ENCODE measurements at places on chromosomes 12 and 14.

- DNase-seq = no peak
These were observed 312.3 kb downstream of the RAD51B start for GRCh38 chr14:68131907-68132306.

DNA sequence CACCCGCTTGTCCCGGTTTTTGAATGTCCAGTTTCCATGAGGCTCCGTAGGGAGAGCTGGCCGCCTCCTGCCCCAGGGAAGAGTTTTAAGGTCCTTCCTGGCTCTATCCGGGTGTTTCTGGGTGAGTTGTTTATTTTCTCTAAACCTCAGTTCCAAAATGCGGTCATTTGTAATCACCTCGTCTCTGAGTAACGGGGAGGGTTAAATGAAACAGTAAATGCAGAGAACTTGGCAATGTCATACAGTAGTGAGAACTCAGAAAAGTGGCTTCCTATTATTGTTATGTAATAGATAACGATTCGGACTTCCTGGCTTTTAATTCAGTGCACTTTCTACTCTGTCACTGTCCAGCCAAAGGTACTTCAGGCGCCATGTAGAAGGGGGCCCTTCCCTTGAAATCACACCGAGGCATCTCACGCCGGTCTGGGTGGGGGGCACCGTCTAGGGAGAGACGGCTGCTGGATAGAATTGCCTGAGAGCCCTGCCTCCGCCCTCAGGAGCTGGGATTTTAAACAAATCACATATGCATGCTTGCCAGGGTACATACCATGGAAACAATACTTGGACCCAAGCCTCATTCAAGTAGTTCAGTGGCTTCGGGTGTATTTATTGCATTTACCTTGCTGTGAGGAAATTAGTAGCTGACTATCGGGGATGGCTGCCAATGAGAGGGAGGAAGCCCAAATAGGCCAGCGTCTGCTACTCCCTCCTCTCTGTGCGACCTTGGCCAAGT is 26.4 kb downstream of the NOS1 start:
- no peak for DNase-seq

- no peak for DNase-seq
These were observed 227.9 kb downstream of the SLC25A21 start for GRCh38 chr14:36944307-36945010.

- DNase-seq = no peak
These were observed 195.4 kb upstream of the RMST start for GRCh38 chr12:97267166-97267565.

- DNase-seq = no peak
These were observed 21.2 kb downstream of the RTL1 start for GRCh38 chr14:100882026-100882967.

DNA sequence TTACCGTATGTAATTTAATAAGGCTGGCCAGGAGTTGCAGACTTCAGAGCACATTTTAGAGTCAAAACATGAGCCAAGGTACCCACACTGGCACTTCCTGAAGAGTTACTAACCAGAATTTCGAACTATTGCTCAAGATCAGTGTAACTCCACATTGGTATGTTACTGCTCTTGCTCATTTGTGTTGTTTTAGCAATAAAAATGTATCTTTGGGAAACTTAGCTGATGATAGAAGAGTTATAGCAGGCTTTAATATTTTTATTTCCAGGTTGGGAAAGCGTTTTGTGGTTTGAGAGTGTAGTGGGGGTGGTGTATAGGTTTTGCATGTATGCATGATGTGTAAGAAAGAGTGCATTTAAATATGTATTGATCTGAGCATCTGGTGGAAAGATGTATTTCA is 96.6 kb downstream of the SCN8A start:
- DNase-seq = no peak

- DNase-seq = no peak
These were observed 3.0 kb upstream of the GARIN2 start for GRCh38 chr14:67186172-67186768.

- DNase-seq = no peak
These were observed 74.2 kb downstream of the KTN1 start for GRCh38 chr14:55654243-55654642.

DNA sequence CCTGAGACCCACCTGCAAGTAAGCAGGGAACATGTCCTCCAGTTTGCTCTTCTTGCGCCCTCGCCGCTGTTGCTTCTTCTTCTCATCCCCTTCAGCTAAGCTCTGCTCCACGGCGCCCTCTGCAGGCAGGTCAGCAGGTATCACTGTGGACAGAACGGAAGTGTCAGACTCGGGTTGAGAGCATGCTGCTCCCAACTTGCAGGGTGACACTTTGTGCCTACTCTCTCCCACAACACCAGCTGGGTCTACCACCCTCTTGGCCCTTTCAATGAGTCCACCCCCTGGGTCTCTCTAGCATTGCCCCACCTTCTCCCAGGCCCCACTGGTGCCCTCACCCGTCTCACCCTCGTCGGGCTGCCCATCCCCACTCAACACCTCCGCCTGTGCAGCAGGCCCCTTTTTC is 16.7 kb downstream of the KMT2D start:
- DNase-seq = no peak

GRCh38 chr12:87995581-87996178 is 33.5 kb downstream of the C12orf50 start:
- peak; percentile 53 for DNase-seq

- no peak for DNase-seq
These were observed 117.2 kb downstream of the RGS6 start for GRCh38 chr14:72049462-72049861.

- peak; percentile 87 for DNase-seq
These were observed 38.9 kb downstream of the RASSF8 start for GRCh38 chr12:25997201-25997963.

- no peak for DNase-seq
These were observed 108.2 kb upstream of the SLC38A4 start for GRCh38 chr12:46933947-46934346.

- no peak for DNase-seq
These were observed 39.3 kb downstream of the NGB start for GRCh38 chr14:77231721-77232120.

DNA sequence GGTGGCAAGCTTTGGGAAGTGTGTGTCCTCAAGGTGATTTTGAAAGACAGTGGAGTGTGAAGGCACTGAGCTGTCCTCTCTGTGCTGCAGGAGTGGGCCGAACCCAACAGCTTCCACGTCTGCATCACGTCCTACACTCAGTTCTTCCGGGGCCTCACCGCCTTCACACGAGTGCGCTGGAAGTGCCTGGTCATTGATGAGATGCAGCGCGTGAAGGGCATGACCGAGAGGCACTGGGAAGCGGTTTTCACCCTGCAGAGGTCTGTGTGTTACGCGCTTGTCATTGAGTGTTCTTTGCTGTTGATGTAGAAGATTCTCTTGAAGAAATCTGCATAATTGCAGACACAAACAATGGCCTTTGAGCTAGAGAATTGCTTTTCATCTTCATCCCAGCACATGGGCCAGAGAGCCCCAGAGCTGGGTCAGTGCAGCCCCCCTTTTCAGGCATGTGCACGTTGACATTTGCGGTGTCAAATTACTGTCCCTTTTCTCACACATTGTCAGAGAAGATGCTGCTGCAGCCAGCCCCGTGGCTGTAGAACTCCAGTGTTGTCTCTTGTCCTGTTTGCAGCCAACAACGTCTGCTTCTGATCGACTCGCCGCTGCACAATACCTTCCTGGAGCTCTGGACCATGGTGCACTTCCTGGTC is 63.3 kb downstream of the EP400 start:
- DNase-seq = no peak

DNA sequence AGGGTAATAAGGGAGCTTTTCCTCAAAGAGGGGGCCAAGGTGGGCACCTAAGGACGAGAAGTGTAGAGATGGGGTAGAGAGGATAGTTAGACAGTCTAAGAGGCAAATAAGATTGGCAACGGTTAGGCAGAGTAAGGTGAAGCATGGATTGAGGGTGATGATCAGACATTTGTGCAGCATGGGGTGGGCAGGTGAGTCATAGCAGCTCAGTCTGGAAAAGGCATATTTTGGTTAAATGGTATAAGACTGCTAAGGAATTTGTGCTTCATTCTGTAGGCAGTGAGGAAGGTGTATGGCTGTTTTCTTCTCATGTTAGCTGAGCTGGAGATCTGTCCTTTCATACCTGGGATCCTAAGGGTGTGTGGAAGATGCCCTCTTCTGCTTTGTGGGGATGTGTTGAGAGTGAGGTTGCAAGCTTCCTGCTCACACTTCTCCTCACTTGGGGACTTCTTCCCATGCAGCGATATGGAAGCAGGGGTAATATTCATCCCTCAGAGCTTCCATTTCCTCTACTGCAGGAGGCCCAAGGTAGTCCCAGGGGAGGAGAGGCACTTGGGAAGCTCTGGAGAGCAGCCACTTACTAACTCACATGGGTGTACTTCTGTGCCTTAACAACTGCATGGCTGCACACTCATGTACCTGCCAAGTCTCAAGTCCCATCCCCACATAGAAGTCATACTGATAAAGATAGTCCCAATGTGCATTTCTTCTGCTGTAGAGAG is 28.9 kb downstream of the GSG1 start:
- no peak for DNase-seq

DNA sequence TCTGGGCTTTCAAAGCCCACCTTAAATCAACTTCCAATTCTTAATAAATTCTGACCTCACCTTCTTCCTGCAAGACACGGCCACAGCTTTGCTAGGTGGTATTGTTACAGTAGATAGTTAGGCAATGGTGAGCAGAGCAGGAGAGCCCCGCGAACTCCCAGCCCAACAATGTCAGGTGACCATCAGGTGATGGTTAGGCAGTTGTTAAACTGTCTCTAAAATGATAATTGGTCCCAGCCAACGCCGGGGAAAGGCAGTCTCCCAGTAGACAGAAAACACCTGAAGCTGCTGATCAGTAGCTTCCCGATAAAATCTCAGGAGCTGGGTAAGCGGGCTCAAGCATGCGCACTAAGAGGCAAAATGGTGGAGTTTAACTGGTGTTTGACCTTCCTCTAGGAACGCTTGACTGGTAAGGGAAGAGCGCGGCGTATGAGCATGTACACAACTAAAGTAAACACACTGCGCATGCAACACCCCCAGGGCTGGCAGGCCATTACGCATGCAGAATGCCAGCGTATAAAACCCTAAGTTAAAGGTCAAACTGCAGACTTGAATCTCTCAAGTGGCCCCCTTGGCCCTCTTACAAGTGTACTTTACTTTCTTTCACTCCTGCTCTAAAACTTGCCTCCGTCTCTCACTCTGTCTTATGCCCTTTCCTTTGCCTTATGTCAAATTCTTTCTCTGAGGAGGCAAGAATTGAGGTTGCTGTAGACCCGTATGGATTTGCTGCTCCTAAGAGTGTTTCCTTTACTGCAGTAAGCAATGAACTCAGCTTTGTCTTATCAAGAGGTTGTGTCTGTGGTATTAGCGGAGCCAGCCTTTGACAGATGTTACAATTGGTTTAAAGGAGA is 113.5 kb downstream of the C12orf75 start:
- peak; percentile 30 for DNase-seq

- peak; percentile 95 for DNase-seq
These were observed 262.7 kb downstream of the SYT1 start for GRCh38 chr12:79127271-79127751.
